ENCODE measurements at places on chromosomes 1 and 21.

DNA sequence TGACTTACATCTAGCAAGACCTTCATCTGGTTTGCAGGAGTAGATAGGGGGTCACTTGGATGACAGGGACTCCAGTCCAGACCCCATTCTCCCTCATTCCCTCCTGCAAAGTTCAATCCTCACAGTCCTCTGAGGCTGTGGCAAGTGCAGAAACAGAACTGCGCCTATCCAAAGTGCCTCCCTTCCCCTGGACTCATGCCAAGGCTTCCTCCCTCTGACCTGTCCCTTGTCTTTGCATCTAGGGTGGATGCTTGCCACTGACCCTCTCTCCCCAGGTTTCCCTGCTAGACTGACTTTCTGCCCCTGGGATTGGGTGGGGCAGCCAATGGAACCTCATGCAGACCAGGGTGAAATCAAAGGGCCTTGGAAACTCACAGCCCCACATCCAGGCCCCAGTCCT, 18.7 kb downstream of the PRAMEF1 start:
- no peak for DNase-seq

DNA sequence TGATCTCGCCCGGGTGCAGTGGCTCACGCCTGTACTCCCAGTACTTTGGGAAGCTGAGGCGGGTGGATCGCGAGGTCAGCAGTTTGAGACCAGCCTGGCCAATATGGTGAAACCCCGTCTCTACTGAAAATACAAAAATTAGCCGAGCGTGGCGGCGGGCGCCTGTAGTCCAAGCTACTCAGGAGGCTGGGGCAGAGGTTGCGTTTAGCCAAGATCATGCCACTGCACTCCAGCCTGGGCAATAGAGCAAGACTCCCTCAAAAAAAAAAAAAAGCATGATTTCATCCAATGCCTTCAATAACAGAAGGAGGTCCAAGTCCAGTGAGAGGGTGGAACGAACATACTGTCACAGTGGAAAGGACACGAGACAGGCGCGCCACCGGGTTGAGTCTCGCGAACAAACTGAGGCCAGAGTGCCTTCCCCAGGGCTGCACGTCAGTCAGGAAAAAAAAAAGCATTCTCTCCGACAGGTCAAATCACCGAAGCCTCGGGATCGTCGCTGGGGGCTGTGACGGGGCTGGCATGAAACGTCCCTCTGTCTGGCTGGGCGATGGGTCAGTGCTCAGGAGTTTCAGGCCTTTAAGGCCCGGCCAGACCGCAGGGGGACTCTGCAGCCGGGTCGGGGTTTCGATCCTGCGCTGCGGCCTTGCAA, 8.4 kb upstream of the CROCC start:
- no peak for DNase-seq

DNA sequence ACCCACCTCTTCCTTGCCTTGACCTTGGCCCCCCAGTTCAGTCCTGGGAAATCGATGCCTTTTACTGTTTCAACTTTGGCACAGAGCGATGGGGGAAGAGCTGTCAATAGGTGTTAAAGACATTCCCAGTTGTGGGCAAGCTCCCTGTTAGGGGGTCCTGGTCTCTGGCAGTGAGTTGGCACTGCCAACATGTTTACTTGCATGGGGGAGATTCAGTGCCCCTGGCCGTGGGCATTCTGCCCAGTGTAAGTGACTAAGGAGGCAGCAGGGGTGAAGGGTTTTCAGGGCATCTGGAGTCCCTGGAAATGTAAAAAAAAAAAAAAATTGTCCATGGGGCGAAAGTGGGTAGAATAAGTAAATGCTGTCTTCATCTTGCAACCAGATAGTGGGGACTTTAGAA, 407.0 kb downstream of the PTPRU start:
- DNase-seq = no peak

- DNase-seq = no peak
These were observed 134.2 kb downstream of the ZZZ3 start for GRCh38 chr1:77548285-77548684.

- DNase-seq = peak; percentile 35
These were observed 38.5 kb upstream of the TDRD10 start for GRCh38 chr1:154463512-154463990.

- no peak for DNase-seq
These were observed 35.4 kb downstream of the VANGL1 start for GRCh38 chr1:115677182-115677555.

DNA sequence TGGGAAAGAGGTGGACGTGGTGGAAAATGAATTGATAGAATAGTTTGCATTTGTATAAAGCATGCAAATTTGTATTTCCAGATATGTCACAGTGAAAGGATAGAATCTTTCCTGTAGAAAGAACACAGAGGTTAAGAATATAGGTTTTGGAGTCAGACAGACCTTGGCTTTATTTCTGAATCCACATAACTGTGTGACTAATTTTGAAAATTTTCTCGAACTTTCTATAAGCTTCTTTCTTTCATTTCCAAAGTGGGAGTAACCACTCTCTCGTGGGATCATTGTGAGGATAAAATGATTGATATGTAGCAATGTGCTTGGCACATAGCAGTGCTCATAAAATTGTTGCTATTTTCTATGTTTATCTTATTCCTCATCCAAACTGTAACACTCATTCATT, 108.8 kb downstream of the DISC1 start:
- DNase-seq = no peak

DNA sequence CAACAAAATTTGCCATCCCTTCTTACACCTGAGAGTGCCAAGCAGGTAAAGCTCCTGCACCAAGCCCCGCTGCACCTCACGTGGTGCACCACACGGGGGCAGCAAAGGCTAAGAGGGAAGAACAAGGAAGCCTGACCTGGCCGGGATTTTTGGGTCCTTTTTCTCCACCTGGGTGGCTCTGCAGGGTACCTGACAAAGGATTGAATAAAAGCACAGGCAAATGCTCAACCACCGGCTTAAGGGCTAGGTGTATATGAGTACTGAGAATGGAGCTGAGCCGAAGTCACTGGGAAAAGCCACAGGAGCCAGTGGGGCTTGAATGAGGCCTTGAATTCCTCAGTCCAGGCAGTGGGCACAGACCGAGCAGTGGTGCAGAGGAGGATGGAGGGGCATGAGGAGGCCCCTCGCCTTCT, 36.4 kb downstream of the ZNF697 start:
- DNase-seq = peak; percentile 11

GRCh38 chr1:192045131-192045530, 113.1 kb upstream of the RGS18 start:
- DNase-seq = no peak

GRCh38 chr1:18142471-18142870, 34.9 kb downstream of the IGSF21 start:
- DNase-seq = no peak

DNA sequence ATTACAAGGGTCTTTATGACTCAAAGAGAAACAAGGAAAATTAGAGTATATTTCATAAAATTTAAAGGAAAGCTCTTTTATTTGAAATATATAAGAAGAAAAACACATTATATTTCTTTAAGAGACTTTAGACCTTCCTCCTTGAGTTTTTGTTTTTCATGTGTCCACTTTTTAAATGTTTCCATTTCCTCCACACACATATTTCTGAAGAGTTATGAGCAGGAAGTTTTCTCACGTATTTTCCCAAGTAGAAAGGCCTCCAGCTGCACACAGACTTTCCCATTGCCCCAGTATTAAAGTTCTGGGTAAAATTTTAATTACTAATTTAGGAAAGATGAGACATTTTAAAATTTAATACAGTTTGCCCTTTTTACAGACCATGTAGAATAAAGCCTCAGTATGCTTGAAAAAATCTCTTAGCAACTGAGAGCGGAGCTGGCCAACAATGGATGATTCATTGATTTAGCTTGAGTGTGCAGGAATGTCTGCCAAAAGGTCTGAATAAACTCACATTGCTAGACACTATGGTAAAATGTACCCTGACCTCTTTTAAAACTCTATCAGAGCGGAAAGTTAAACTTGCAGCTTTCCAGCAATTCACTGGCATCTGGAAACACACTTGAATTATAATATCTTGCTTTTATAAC, 57.9 kb downstream of the DDAH1 start:
- no peak for DNase-seq

GRCh38 chr1:155126556-155127104, 1.0 kb upstream of the EFNA1 start:
- DNase-seq = no peak

- DNase-seq = no peak
These were observed 9.1 kb upstream of the ATP5PO start for GRCh38 chr21:33924766-33925100.

- no peak for DNase-seq
These were observed 37.5 kb upstream of the DNAJC11 start for GRCh38 chr1:6738987-6739676.

GRCh38 chr1:116224111-116224510, 112.9 kb downstream of the MAB21L3 start:
- no peak for DNase-seq

GRCh38 chr21:45582128-45582527, 39.9 kb upstream of the SLC19A1 start:
- no peak for DNase-seq

GRCh38 chr1:54489627-54490250, 58.3 kb upstream of the ACOT11 start:
- DNase-seq = no peak

DNA sequence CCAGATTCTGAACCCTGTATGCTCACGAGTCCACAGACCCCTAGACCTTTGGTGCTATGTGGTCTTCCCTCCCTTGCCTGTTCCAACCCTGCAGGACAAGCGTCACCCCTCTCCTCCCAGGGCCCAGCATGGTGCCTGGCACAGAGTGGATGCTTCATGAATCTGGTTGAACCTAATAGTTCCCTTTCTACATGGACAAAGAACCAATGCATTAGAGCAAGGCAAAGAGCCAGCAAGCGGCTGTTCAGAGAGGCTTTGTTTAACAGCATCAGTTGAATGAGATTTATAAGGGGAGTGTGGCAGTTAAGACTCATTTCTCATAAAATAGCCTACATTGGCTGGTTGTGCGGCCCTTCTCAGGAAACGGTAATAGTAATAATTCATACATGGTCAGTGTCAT, 14.9 kb downstream of the SLC26A9 start:
- no peak for DNase-seq

GRCh38 chr1:64878931-64879611, 87.3 kb downstream of the JAK1 start:
- no peak for DNase-seq

DNA sequence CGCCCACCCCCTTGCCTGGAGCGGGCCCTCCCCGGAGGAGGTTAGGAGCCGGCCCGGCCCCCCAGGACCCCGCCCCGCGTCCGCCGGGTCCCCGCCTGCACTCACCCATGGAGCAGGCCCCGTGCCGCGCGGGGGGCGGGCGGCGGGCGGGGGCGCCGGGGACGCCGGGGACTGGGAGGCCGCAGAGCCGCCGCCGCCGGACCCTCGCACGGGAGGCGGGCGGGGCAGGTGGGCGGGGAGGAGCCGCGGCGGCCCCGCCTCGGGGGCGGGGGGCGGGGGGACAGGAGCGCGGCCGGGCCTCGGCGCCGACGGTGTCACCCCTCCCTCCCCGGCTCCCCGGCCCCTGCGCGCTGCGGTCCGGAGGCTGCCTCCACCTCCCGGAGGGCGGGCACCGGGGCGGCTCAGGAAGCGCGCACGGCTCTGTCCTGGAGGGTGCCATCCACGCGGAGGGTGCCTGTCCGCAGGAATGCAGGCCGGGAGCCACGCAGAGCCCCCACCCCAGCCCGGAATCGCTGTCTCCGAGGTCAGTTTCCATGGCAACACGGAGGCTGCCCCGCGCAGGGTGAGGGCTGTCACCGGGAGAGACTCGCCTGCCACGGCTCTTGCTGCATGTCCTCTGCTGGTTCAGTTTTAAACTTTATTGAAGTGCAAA, 5.9 kb upstream of the PLEKHG5 start:
- DNase-seq = peak; percentile 23

DNA sequence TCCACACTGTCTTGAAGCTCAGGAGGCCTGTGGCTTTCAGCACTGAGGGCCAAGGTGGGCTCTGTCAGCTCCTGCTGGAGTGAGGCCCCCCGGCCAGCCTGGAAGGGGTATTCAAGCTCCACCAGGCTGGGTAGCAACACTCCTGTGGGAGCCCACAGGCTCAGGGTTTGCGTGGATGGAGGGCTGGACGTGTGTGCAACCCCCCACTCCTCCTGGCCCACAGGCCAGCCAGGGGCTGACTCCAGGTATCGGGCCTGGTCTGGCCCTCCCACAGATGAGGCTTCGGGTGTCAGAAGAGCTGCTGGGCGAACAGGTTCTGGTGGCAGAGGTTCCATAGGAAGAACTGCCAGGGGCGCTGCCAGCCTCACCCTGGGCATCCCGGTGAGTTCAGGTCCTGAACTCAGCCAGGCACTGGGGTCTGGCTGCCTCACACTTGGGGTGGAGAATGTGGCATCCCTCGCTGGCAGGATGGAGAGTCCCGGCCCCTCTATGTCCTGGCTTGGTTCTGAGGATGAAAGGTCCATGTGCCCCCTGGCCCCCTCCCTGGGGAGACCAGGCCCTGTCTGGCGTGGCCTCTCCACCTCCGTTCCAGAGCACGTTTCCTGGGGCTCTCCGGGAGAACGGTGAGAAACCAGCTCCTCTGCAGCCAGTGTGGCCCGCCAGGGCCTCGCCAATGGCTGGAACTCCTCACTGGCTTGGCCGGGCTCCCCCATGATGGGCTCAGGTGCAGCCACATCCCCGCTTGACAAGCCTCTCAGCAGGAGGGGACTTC, 64.6 kb upstream of the TARDBP start:
- no peak for DNase-seq

GRCh38 chr1:238664139-238664538, 722.2 kb upstream of the CHRM3 start:
- DNase-seq = no peak

- DNase-seq = no peak
These were observed 20.7 kb upstream of the MFSD2A start for GRCh38 chr1:39933956-39934941.

DNA sequence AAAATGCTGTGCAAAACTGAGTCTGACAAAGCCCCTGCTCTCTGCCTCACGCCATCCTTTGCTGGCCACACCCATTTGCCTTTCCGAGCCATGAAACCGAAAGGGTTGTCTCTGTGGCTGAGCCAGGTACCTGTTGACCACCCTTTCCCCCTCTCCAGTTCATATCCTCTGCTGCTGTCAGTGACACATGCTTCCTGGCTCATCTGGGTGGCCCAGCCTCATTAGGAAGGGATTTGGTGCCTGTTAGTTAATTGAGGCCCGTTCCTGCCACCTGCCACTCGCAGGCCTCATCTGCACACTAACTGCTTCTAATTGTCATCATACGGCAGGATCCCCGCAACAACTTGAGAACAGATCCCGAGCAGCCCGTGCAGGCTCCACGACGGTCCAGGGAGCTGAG, 79.2 kb downstream of the OLIG1 start:
- DNase-seq = no peak

- no peak for DNase-seq
These were observed 103.0 kb downstream of the ZMYM4 start for GRCh38 chr1:35371506-35371905.

- DNase-seq = no peak
These were observed 661.3 kb upstream of the USP24 start for GRCh38 chr1:55876276-55877060.
